Activated naive CD8-positive, alpha-beta T cell treated with anti-CD3 and anti-CD28 coated beads for 36 hours (primary cell): ENCODE measurements at places on chromosomes 1 and 21.

DNA sequence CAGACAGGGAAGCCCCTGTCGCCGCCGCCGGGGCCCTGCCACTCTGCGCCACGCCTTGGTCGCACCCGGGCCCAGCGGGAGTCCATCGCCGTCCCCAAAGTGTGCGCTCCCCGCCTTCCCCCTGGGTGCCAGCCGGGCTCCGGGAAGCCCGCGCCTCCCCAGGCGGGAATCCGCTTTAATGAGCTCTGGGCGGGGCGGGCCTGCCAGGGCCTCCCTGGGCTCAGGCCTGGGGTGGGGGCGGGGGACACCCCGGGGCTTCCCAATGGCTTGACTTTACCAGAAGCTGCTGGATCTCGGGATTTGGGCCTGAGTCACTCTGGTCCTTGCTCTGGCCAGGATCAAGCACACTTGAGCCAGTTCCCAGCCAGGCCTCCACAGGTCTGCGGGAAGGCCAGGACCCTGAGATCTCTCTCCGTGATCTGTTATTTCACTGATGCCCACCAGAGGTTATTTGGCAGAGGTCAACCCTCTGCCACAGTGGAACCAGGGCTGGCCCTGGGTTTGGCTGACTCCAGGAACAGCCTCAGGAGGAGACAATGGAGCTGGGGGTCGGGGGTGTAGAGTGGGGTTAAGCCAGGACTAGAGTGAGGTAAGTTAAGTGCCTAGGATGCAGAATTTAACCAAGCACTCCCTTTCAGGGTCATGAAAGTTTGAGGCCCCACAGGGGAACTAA is 178.4 kb upstream of the EDN2 start:
- DNase-seq: no peak

DNA sequence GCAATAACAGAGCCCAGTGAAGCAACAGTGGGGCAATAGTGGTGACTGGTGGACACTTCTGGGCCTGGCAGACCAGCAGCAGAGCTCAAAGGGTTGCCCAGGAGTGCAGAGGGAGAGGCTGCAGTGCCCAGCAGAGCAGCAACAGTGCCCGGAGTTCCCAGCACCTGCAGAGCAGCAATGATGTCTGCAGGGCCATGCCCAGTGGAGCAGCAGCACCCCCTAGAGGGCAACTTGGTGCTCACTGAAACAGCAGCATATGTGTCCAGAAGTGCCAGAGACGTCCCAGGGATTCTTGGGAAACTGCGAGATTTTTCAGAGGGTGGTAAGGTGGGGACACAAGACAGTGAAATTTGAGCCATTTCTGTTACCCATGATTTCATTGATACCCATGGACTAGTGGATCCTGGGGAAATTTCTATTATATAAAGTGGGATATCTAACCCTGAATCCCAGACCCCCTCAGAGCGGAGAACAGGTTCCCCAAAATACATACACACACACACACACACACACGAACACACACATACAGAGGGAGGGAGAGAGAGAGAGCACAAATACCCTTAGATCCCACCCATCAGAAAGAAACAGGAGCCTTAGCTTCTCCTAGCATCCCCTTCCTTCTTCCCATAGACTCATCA is 156.9 kb upstream of the GJB5 start:
- DNase-seq: peak; percentile 59

GRCh38 chr1:17274186-17275170 is 25.6 kb downstream of the PADI3 start:
- DNase-seq: peak; percentile 47

GRCh38 chr1:51750729-51751128 is 127.8 kb downstream of the NRDC start:
- no peak for DNase-seq

DNA sequence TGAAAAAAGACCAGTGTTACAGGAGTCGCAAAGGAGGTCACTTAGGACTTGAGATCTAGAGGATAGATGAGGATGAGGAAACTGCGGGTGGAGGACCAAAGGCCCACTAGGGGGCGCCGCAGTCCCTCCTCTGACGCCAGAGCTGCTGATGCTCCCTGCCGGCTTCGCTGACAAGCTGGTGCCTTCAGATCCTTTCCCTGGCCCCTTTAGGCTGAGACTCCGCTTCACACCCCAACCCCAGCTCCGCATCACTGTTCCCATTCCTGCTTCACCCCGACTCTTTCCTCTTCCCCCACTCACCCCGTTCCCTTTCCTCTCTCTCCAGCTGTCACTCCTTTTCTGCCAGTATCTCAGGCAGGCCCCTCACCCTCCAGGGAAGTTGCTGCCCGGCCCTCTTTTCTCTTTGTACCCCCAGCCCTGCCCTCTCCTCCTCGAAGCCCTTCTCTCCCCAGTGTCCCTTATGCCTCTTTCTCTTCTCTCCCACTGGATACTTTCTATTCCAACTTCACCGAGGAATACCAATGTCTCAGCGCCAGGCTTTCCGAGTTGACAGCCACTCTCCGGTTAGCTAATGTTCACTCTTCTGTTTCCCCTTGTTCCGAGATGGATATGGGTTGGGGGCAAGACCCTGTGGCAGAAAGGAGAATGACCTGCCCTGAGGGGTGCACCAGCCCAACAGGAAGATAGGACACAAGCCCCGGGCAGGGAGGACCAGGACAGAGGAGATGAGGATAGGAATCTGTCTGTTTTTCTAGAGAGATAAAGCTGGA is 4.5 kb downstream of the KCNJ9 start:
- DNase-seq: peak; percentile 76

DNA sequence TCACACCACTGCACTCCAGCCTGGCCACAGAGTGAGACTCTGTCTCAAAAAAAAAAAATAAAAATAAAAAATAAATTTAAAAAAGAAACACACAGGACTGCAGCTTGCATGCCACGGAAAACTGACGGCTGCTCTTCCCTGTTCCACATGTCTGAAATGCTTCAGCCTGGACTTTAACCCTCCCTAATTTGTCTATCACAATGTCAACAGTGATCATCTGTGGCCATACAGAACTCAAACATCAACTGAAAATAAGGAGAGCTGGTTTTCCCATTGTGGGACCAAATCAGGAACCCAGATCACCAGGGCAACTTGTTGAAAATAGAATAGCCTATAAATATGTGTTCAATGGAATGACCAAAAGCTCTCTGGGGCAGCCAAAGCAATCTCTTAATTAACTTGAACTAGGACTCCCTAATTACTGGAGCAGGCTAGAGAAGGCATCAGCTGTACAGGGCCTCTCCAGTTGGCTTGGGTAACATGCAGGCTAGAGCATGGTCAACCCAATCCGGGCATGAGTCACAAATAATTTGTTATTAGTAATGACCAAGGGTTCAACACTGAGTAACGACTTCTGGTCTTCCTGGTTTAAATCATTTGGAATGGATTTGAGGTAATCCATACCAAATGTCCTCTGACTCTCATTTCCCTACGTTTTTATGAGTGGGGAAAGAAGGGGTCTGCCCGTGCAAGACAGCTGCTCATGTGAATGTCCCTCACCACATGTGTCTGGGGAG is 62.7 kb upstream of the KAZN start:
- no peak for DNase-seq
